PC-3 (cell line): ENCODE measurements at places on chromosomes 7 and 10. TPM values are rescaled to one million over a fixed set of nuclear protein-coding genes. Genes with fewer than 3 reads are reported as not detected.

- no peak for DNase-seq
- H3K27me3 ChIP-seq = no peaks in the 10 kb centered on the region
- H3K4me1 ChIP-seq = peaks cover 20% of the 10 kb centered on the region
- H3K36me3 ChIP-seq = peaks cover 22% of the 10 kb centered on the region; the same call in 1 of the 2 replicates
Measured at GRCh38 chr7:139661043-139661440, 116.8 kb downstream of the HIPK2 start.

- no peaks in the 10 kb centered on the region for H3K27me3 ChIP-seq
- H3K4me1 ChIP-seq = peaks cover 10% of the 10 kb centered on the region; the same call in 1 of the 2 replicates
- no peak overlapping the region for H3K27ac ChIP-seq
- H3K4me3 ChIP-seq = no peak overlapping the region
- H3K36me3 ChIP-seq = no peaks in the 10 kb centered on the region
Measured at GRCh38 chr10:72265508-72265907, 8.2 kb upstream of the DDIT4 start.

DNA sequence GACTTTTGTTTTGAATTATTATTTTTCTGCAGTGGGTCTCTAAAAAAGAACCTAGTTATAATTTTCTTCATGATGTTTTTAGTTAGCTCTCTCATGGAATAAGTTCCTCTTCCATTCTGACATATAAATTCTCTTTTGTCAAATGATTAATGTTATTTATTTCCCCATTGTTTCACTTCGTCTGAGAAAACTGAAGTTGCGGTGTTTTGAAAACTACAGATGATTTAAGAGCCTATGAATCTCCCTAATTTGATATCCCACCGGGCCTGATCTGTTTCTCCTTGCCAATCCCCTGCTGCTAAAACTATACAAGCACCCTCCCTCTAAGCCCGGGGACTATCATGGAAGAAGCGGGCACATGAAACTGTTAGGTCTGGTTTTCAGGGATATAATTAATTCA lies 41.4 kb downstream of the HTR7 start:
- no peaks in the 10 kb centered on the region for H3K4me1 ChIP-seq
- no peak for DNase-seq
- H3K27me3 ChIP-seq = no peaks in the 10 kb centered on the region
- no peak overlapping the region for H3K27ac ChIP-seq
- no peaks in the 10 kb centered on the region for H3K36me3 ChIP-seq
- no peak overlapping the region for H3K4me3 ChIP-seq

- H3K27me3 ChIP-seq = peaks cover 50% of the 10 kb centered on the region
- H3K4me1 ChIP-seq = no peaks in the 10 kb centered on the region
- no peak overlapping the region for H3K27ac ChIP-seq
- no peak overlapping the region for H3K4me3 ChIP-seq
Measured at GRCh38 chr10:75342397-75342796, 59.2 kb downstream of the ZNF503 start.

The PIK3AP1 gene
- 3.7 and 4.7 TPM in 2 replicates for total RNA-seq
